ENCODE measurements at places on chromosomes 7 and 10. TPM values are rescaled to one million over a fixed set of nuclear protein-coding genes. Genes with fewer than 3 reads are reported as not detected.

DNA sequence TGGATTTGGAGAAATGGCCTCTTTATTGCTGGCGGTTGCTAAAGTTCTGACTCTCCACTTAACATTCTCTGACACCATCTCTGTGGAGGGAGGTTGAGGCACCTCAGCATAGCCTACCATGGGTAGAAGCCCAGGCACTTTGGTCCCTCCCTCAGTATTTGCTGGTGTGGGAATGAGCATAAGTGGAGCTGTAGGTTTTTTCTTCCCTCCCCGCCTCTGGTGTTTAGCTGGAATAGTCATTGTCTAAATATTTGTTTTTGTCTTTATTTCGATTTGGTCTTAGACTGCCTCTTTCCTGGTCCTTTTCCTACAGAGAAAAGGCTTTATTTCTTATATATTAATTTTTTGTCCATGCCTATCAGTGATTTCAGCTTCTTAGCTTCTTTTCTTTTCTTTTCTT lies 203.4 kb upstream of the AGR3 start:
- DNase-seq: no peak

DNA sequence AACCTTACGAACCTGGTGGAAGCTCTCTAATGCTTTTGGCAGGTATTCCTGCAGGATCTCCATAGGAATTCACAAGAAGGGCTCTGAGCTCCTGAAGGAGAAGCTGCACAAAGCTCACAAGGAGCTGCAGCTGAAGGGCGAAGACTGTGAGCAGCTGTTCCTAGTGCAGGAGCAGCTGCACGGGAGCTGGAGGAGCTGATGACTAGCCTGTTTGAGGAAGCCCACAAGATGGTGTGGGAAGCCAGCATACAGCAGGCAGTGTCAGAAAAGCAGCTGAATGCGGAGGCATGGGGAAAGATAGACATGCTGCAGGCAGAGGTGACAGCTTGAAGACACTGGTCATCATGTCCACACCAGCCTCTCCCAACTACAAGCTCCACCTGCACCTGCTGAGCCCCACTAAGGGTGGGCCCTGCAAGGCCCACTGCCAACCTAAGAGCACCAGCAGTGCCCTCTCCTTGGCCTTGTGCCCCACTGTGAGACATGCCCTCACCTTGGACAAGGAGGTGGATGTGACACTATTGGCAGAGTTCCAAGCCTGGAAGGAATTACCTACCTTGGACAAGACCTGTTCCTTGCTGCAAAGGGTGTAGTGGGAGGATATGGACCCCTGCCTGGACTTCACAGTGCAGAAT lies 250.6 kb downstream of the BBS9 start:
- no peak for DNase-seq

DNA sequence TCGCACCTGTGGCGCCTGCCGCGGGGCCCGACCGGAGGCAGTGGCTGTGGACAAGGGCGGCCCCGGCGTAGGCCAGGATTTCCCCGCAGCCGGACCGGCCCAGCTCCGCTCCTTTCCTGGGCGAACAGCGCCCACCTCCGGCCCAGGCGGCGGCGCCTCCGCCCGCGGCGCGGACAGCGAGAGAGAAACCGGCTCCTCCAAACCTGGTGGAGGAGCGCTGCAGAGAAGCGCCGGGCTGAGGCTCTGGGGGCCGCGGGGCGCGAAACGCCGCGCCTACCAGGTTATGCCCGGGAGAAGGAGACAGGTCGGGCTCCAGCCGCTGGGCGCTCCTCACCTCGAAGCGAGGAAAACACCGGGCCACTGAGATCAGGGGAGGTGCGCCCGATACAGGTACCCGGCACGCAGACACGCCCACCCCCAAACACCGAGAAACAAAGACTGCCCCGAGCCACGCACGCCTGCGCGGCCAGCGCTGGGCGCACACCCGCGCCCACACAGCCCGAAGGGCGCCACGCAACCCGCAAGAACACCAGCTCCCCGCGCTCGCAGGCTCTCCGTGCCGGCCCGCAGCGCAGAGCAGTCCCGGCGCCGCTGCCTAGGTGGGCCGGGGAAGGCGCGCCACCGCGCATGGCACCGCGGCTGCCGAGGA lies 3.3 kb downstream of the GRID1 start:
- DNase-seq: peak; percentile 28

DNA sequence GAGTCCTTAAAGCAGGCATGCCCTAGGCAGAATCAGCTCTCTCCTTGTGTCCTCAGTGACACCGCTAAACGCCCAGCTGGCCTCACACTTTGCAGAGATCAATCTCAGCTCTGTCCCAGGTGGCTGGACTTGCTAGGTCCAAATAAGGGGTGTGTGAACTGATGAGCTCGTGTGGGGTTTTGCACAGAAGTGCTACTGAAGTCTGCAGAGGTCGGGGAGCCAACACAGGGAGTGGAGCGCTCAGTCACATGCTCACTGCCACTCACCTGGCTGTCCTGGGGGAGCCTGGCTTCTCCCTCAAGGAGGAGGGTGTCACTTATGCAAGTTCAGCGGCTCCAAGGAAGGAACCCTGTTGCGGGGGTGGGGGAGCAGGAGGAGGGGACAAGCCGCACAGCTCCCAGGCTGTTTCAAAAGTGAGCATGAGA lies 2.0 kb downstream of the ELN start:
- no peak for DNase-seq

- DNase-seq: no peak
These were observed 56.5 kb downstream of the AFAP1L2 start for GRCh38 chr10:114347791-114348190.

DNA sequence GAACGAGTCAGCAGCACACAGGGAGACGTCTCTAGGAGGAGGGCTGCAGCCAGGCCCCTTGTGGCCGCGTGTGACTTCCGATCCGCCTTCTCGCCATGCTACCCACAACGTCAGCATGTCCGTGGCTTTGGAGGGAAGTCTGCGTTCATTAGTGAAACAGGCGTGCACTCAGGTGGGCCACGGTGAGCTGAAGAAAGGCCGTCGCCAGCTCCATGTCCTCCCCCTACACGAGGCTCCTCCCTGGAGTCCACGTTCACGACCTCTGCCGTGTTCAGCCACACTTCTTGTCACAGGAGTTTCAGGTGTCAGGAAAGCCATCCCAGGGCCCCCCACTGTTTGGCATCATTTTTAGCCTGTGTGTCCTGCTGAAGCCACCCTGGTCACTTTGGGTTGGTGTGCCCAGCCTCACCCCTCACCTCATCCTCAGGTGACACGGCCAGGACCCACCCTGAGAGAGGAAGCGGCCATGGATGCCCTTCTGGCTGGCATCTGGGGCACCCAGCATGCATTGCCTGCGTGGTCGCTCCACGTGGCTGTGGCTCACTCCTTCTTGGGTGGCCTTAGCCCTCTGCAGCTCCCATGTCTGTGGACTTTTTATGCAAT lies 310.6 kb upstream of the SHH start:
- no peak for DNase-seq

DNA sequence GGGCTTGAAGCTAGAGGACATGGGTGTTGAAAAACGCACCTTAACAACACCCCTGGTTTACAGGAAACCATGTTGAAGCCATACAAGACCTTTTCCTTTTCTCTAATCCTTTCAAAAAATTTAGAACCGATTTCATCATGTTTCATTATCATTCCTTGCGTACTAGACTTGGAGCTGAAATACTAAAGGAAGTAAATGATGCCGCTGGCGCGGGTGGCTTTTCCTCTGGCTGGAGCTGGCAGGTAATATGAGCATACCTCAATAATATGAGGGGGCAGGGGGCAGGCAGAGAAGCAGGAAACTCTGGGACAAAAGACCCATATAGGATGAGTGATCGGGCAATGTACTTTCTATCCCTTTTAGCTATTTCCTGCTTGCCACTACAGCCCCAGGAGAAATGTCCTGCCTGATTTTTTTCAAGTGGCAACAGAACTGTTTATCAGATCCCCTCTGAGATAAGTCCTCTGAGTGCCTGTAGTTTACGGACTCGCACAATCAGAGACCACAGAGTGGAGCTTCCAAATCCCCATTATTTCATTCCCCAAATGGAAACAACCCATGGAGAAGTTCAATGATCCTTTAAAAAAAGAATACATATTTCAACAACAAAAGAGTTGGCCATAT lies 450.1 kb downstream of the KCNMA1 start:
- no peak for DNase-seq

DNA sequence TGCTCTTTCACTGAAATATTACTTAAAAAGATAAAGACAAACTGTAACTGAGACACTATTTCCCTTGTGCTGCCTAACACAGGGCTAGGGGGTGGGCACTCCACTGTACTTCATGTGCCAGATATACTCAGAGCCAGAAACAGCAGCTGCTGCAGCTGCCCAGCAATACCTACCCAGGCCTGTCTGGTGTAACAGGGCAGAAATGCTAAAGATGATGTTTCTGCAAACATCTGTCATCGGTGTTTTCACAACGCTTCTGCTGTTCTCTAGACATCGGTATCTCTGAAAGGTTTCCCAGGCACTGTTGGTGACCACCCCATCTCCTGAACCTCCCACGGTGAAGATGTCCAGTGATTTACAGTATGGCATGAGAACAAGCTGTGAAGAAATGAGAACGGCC lies 42.7 kb downstream of the LAMB1 start:
- no peak for DNase-seq

DNA sequence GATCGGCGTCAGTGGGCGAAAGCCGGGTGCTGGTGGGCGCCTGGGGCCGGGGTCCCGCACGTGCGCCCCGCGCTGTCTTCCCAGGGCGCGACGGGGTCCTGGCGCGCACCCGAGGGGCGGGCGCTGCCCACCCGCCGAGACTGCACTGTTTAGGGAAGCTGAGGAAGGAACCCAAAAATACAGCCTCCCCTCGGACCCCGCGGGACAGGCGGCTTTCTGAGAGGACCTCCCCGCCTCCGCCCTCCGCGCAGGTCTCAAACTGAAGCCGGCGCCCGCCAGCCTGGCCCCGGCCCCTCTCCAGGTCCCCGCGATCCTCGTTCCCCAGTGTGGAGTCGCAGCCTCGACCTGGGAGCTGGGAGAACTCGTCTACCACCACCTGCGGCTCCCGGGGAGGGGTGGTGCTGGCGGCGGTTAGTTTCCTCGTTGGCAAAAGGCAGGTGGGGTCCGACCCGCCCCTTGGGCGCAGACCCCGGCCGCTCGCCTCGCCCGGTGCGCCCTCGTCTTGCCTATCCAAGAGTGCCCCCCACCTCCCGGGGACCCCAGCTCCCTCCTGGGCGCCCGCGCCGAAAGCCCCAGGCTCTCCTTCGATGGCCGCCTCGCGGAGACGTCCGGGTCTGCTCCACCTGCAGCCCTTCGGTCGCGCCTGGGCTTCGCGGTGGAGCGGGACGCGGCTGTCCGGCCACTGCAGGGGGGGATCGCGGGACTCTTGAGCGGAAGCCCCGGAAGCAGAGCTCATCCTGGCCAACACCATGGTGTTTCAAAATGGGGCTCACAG lies 1.1 kb downstream of the EGFR start:
- peak; percentile 81 for DNase-seq

DNA sequence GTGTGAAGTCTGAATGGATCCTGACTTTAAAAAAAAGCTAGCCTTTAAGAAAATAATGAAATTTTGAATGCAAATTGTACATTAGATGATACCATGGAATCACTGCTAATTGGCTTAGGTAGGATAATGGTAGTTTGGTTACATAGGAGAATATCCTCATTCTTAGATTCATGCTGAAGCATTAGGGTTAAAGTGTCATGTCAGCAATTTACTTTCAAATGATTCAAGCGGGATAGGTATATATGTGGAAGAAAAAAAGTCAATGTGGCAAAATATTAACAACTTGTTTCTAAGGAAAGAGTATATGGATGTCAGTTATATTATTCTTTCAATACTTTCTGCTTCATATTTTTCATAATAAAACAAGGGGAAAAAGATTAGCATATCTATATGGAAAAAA lies 7.5 kb downstream of the HIBADH start:
- DNase-seq: no peak

- no peak for DNase-seq
These were observed 184.4 kb upstream of the KLF14 start for GRCh38 chr7:130918129-130919052.

DNA sequence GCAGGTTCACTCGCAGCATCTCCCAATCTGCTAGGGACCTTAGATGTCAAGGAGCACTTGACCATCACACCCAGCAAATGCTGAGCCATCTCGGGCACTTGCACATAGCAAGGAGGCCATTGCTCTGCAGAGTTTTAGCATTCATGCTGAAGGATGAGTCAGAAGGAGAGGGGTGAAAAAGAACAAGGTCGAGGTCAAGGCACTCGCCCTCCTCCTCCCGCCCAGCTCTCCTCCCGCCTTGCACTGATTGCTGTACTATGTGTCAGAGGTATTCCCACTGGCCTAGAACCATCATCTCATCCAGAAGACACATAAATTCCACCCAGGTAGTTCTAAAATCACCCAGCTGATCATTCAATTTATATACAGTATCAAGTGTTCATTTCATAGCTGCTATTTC lies 255.1 kb upstream of the SP4 start:
- no peak for DNase-seq

DNA sequence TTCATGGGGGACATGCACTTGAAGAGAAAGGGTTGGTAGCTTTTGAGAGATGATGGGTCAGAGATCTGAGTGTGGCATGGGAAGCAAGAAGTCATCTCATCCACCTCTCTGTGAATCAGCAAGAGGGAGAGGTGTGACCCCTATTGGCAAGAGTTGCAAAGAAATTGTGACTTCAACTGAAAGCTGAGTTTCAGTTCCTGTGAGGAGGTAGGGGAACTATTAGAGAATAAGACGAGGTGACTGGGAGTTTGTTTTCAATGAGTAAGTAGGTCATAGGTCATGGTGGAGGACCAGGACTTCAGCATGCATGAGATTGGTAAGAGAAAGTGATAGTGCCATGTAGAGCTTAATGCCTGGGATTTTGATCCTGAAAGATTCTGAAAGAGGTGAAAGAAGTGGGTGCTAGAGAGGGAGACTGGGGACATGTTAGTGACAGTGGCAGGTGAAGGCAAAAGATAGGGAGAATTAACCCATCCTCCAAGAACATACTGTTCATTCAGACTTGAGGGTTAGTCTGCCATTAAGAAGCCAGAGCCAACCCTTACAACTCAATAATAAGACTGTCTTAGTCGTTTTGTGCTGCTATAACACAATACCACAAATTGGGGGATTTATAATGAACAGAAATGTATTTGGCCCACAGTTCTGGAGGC lies 75.5 kb upstream of the CAPZA2 start:
- no peak for DNase-seq

- DNase-seq: no peak
These were observed 48.6 kb upstream of the CNPY1 start for GRCh38 chr7:155594961-155595366.

GRCh38 chr7:14826426-14826825 lies 76.1 kb downstream of the DGKB start:
- DNase-seq: no peak

TECTB gene
- polyA plus RNA-seq: not detected

FAM25A gene
- not detected for polyA plus RNA-seq

VWDE gene
- 3.8 TPM for polyA plus RNA-seq

GRM3 gene
- polyA plus RNA-seq: 0.20 TPM

DHTKD1 gene
- polyA plus RNA-seq: 18.3 TPM

GIMAP4 gene
- polyA plus RNA-seq: 71.1 TPM

NUTM2B gene
- polyA plus RNA-seq: 3.5 TPM

LRIT2 gene
- polyA plus RNA-seq: not detected

ELFN1 gene
- polyA plus RNA-seq: 3.7 TPM

CALCR gene
- polyA plus RNA-seq: not detected

ADAM12 gene
- 11.4 TPM for polyA plus RNA-seq
